ENCODE measurements at places on chromosomes 1 and 21. TPM values are rescaled to one million over a fixed set of nuclear protein-coding genes. Genes with fewer than 3 reads are reported as not detected.

The SH3BGR gene
- total RNA-seq = 3.0 TPM

The ABCA4 gene
- total RNA-seq = 0.51 TPM

The NR1I3 gene
- not detected for total RNA-seq

The PCP4L1 gene
- not detected for total RNA-seq

The KIAA1614 gene
- total RNA-seq = 3.0 TPM

The SH2D1B gene
- total RNA-seq = not detected

The ANKRD34A gene
- under 0.01 TPM for total RNA-seq

The FAM43B gene
- not detected for total RNA-seq

The KIF2C gene
- 19.1 TPM for total RNA-seq

The HAO2 gene
- not detected for total RNA-seq

The IGSF3 gene
- 0.89 TPM for total RNA-seq

The FBLIM1 gene
- 141 TPM for total RNA-seq

The LYSMD1 gene
- total RNA-seq = 4.8 TPM

The NKAIN1 gene
- not detected for total RNA-seq

The OR2W3 gene
- total RNA-seq = not detected

The CRNN gene
- total RNA-seq = not detected

The VAMP3 gene
- total RNA-seq = 78.4 TPM

The NOS1AP gene
- total RNA-seq = 0.89 TPM

The KRTAP6-1 gene
- total RNA-seq = not detected

The LCE1E gene
- 0.42 TPM for total RNA-seq

The LIN28A gene
- total RNA-seq = not detected

The PDZK1 gene
- total RNA-seq = 0.28 TPM

The PPIE gene
- total RNA-seq = 31.0 TPM

The RXRG gene
- total RNA-seq = not detected

The NEXN gene
- 19.3 TPM for total RNA-seq

The C1orf87 gene
- total RNA-seq = not detected

The ENO1 gene
- total RNA-seq = 1,599 TPM

The SERINC2 gene
- 8.5 TPM for total RNA-seq

The PLPPR5 gene
- total RNA-seq = 0.05 TPM

The SELP gene
- not detected for total RNA-seq

The GUCA2A gene
- total RNA-seq = not detected

The WNT3A gene
- not detected for total RNA-seq

The AMY1C gene
- total RNA-seq = not detected

The VHLL gene
- not detected for total RNA-seq

The IL19 gene
- total RNA-seq = not detected

The PLEKHN1 gene
- total RNA-seq = 1.8 TPM

The PTGER3 gene
- under 0.01 TPM for total RNA-seq

The AGBL4 gene
- not detected for total RNA-seq

The OR6K3 gene
- not detected for total RNA-seq
